Activated CD4-positive, alpha-beta T cell treated with anti-CD3 and anti-CD28 coated beads, Interleukin-2, amount 10 ng/mL, durations not matched to agents 7 days and 5 days (primary cell): ENCODE measurements at places on chromosomes 2 and 18. TPM values are rescaled to one million over a fixed set of nuclear protein-coding genes. Genes with fewer than 3 reads are reported as not detected.
A peak's percentile ranks its signal among the peaks of the same experiment; 100 is the strongest.

TET3 gene
- total RNA-seq, result 17.9 TPM

DCDC2C gene
- total RNA-seq, result not detected

REEP1 gene
- total RNA-seq, result 0.17 TPM

DNA sequence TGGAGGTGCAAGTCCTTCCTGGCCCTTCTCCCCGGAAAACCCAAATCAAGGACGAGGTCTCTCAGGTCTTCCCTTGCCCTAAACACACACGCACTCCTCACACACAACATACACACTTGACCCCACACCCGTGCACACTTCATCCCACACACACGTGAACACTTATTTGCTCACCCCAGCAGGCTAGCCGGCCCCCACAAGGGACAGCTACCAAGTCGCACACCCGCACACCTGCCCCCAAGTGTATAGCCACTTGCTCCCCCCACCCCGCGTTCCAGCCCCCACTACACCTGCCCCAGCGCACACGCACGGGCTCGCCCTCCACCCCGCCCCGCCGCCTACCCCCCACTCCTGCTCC, 359 bp downstream of the TGFBRAP1 start:
- no peak for DNase-seq

- no peak for DNase-seq
Measured at GRCh38 chr2:156466739-156467405, 30.7 kb downstream of the GPD2 start.

- DNase-seq, result no peak
Measured at GRCh38 chr2:160142472-160142871, 57.6 kb downstream of the ITGB6 start.

GRCh38 chr2:65053199-65053598, 3.0 kb upstream of the CEP68 start:
- DNase-seq, result peak; percentile 76

DNA sequence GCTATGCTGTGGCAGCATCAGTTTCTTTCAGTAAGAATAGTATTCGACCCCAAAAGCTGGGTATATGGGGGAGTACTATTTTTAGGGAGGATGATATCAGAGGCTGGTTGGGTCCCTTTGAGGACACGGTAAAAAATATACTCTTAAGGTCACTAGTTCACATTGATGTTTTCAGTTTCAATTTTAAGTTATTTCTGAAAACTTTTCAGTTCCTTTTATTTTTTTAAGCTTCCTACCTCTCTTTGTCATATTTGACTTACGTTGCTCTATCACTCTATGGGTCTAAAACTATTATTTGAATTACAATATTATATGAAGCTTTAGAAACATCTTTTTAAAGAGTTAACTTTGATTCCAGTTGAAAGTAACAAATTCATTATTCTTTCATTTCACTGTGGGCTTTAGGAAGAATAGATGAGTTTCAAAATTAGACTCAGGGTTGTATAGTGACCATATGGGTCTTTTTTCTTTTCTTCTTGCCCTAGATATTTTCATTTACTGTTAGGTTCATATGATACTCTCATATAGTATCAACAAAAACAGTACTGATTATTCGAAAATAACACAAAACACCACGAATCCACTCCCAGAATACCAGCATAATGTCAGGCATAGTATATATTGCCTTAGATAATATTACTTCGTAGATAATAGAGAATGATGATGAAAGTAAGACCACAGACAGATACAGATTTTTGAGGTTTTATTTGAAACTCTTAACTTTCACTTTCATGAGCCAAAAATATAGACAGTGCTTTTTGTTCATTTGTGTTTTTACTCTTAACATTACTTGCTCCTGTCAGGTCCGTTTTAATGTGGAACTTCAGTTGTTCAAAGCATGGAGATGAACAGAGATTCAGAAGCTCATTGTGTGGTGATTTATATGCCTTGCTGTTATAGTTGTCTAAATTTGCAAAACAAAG, 9.8 kb downstream of the RMDN2 start:
- DNase-seq, result no peak

- no peak for DNase-seq
Measured at GRCh38 chr2:132632000-132632649, 37.9 kb downstream of the LYPD1 start.

- no peak for DNase-seq
Measured at GRCh38 chr2:63432373-63432772, 155.9 kb downstream of the WDPCP start.

DNA sequence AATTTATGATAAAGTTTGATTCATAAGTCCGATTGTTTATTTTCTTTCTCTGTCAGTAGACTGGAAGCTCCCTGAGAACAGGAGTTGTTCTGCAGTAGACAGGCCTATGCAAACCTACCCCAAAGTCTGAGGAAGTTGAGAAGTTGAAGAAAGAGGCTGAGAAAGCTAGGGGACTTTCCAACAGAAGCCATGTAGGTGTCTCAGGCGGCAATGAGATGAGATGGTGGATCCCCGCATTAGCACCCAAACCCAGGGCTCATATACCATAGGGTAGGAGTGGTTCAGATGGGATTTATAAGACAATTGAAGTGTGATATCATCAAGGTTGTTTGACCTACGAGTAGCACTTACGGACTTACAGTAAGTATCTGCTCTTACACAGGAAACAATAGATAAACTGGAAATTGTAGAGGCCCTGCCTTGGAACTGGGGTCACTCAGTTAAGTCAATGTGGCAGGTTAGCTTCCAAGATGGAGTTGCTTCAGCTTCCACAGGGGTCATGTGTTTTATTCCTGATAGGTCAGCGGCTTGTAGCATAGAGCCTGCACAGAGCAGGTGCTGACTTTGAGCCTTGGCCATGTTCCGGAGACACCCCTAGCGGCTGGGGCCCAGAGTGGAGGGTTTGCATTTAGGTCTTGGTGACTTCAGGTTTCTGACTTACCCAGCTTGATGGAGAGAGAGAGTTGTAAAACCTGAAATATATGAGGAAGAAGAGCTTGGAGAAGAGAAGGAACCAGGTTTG, 2.3 kb upstream of the PSD4 start:
- no peak for DNase-seq
